ENCODE measurements at places on chromosomes 11 and 22.

GRCh38 chr11:40215556-40215955, 1243.9 kb downstream of the LRRC4C start:
- no peak for DNase-seq

- no peak for DNase-seq
Measured at GRCh38 chr11:21403069-21403468, 733.7 kb downstream of the NELL1 start.

DNA sequence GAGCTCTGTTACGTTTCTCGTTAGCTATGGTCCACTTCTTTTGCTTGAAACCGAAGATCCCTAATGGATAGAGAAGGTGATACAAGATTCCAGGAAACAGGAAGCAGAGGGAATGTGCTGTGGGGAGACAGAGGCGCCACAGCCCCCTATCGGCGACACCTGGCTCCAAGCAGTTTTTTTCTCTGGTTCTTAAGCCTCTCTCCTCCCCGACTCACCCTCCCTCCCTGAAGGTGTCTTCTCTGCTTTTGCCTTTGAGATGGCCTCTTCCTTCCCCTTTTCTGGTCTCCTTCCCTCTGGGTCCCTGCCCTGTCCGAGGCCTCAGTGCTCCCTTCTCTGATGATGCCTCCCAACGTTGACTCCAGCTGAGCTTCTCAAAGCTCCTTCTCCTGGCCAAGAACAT, 14.2 kb upstream of the APOBEC3A start:
- DNase-seq, result no peak

DNA sequence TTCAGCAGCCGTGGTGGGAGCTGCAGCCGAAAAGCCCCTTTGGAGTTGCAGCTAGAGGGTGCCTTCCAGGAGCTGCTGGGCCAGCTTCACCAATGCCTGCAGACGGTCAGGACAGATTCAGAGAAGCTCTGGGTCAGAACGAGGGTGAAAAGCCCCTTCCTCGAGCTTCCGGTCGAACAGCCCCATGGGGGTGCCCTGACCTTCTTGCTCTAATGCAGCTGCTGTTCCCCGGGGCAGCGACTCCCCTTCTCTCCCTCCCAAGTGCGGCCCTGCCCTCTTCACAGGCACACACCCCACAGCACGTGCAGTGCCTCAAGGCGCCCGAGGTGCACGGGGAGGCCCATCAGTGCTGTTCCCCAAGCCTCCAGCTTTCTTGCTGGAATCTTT, 9.6 kb upstream of the IFITM3 start:
- DNase-seq, result no peak

DNA sequence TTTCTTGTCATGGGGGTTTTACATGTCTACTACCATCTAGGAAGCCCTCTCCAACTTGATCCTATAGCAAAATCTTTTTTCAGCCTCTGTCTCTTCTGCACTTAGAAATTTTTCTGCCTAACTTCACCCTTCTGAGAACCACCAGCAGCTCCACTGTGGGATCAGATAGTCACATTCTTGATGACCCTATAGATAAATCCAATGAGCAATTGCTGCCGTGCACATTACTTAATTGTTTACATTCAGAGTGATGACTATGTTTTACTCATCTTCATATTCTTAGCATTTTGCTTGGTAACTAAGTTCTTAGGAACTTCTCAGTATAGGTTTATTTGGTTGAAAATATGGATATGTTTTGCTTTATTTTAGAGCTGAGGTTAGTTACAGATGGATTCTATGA, 12.4 kb upstream of the ETS1 start:
- no peak for DNase-seq

- no peak for DNase-seq
Measured at GRCh38 chr22:49097966-49098365, 729.7 kb downstream of the BRD1 start.

GRCh38 chr11:68373815-68374501, 61.6 kb downstream of the LRP5 start:
- DNase-seq, result no peak

DNA sequence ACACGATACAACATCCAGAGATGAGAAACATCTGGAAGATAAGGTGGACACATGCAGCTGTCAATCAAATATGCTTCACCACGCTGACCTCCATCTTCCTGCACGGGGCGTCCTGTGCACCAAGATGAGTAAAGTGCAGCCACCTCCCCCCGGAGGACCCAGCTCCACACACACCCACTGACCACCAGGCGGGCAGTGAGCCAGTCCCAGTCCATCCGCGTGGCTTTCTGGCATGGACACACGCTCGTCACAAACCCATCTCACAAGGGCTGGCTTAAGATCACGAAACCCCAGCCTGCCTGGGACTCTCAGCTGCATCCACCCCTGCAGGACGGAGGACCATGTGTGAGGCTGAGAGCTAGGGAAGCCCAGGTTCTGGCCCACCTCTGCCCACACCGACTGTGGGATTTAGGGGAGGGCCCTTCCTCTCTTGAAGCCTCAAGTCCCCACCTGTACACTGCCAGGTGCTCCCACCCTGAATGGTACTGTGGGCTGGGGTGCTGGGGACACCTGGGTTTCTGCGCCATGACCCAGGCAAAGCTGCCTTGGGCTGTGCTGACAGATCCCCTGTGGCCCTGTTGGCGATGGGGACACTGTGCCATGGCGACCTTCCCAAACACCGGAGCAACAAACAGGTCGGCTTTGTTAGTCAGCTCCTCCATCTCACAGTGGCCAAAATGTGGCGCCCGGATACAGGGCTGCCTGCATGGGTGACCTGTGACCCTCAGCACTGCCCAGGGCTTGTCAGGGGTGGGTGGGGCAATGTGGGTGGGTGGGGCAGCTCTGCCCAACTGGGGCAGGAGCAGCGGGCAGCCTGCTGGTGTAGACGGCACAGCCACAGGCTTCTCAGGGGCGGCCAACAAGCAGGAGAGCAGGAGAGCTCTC, 629.0 kb downstream of the TBC1D22A start:
- no peak for DNase-seq

GRCh38 chr11:69537855-69538640, 56.6 kb downstream of the LINC01488 start:
- DNase-seq, result no peak

DNA sequence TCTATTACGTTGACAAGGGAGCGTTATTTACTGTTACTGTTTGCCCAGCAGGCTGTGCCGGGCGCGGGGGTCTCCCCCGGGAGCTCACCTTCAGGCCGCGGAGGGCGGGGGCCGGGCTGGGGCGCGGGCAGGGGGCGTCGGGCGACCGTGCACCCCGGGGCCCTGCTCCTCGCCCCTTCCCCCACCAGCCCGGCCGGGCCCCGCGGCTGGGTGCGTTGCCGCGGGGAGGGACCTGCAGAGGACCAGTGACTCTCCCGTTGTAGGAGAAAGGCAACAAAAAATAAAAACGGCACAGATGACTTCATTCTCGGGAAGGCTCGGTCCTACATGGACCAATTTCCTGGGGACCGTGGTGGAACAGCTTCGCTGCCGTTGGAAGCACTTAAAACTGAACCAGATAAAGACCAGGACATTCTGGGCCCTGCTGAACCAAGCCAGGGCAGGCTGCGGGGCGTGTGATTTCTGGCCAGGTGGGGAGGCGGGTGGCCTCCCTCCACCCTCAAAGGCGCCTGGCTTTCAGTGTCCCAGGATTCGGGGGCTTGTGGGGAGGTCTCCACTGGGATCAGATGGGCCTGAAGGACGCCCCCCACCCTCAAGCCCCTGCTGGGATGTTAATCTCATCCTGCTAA, 57.4 kb downstream of the IGLL1 start:
- DNase-seq, result no peak

DNA sequence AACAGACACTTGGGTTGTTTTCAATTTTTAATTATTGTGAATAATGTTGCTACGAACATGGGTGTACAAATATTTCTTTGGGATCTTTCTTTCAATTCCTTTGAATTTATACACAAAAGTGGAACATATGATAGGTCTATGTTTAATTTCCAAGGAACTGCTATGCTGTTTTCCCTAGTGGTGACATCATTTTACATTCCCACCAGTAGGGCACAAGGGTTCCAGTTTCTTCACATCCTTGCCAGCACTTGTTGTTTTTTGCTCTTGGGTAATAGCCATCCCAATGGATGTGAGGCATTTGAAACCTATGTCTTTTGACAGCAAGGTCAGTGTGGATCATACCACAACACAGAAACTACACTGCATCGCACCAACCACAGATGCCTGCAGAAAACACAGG, 41.8 kb upstream of the SCN3B start:
- DNase-seq, result no peak

DNA sequence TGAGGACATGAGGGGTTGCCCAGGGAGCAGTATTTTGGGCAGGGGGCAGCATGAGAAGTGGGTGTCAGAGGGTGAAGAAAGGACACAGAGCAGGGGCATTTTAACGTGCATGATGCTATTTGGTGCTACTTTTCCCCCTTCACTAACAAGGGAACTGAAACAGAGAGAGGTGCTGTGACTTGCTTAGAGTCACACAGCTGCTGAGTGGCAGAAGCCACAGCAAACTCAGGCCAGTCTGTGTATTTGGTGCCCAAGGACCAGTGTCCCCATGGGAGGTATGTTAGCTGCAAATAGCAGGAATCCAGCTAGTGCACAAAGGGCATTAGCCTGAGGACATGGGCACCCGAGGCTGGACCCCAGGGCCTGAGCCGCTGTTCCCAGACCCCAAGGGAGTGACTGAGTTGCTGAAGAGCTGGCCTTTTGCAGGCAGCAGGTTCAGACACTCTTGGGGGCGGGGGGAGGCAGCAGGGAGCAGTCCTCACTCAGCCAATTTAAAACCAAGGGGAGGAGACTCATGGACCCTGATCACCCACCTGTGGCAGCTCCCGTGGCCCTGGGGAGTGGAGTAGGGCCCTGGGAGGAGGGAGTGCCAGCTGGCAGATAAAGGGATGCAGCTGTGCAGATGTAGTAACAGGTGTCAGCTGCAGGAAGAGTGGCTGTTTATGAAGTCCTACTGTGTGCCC, 14.6 kb downstream of the PARVG start:
- DNase-seq, result no peak

Measured in epithelial cell of prostate (primary cell).